Hair follicular keratinocyte (primary cell): ENCODE measurements at places on chromosomes 3 and 15. TPM values are rescaled to one million over a fixed set of nuclear protein-coding genes. Genes with fewer than 3 reads are reported as not detected.

Gene GOLGA8R
- total RNA-seq: 1.2 TPM in 1 of 2 replicates, not detected in the other

Gene MST1R
- 17.8 and 21.9 TPM in 2 replicates for total RNA-seq

Gene KCNAB1
- not detected in 2 replicates for total RNA-seq

Gene WNT5A
- 25.1 and 45.3 TPM in 2 replicates for total RNA-seq

Gene MLF1
- total RNA-seq: 7.5 and 9.1 TPM in 2 replicates

Gene C3orf22
- total RNA-seq: not detected in 2 replicates

Gene METTL6
- 15.8 and 17.1 TPM in 2 replicates for total RNA-seq

Gene SPSB4
- 0.04 TPM in 1 of 2 replicates, not detected in the other for total RNA-seq

Gene TICRR
- total RNA-seq: 3.9 and 8.9 TPM in 2 replicates

Gene GOLGA6B
- not detected in 2 replicates for total RNA-seq

Gene GOLGA6L10
- total RNA-seq: 0.23 TPM in 2 replicates

Gene CTXND1
- not detected in 2 replicates for total RNA-seq

Gene CCDC54
- not detected in 2 replicates for total RNA-seq

Gene GMPPB
- total RNA-seq: 49.7 and 82.6 TPM in 2 replicates

Gene CDHR4
- total RNA-seq: not detected in 2 replicates

Gene SH3GL3
- total RNA-seq: 0.23 and 1.5 TPM in 2 replicates

Gene TMEM158
- 3.0 and 4.3 TPM in 2 replicates for total RNA-seq
